ENCODE measurements at places on chromosomes 2 and 18.
A peak's percentile ranks its signal among the peaks of the same experiment; 100 is the strongest.

DNA sequence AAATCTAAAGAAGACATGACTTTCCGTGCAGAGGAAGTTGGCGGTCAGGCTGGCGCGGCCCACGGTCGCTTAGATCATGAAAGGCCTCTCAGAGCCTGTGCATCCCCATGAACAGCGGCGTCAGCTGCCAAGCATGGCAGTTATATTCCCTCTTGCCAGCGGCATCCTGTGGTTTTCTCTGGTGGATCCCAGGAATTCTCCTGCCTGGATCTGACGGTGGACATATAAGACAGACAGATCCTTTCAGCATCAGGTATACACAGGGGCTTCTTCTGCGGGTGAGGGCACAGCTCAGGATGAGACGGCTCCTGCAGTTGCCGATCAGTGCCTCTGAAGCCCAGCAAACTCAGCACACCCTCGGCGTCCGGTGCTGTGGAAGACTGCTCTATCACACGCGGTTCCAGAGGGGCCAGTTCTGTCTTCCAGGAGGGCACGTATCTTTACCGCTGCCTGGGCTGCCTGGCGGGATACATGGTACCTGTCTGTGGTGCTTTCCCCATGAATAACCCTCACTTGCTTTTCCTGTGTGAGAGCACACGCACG, 157.8 kb downstream of the LDLRAD4 start:
- no peak for DNase-seq

DNA sequence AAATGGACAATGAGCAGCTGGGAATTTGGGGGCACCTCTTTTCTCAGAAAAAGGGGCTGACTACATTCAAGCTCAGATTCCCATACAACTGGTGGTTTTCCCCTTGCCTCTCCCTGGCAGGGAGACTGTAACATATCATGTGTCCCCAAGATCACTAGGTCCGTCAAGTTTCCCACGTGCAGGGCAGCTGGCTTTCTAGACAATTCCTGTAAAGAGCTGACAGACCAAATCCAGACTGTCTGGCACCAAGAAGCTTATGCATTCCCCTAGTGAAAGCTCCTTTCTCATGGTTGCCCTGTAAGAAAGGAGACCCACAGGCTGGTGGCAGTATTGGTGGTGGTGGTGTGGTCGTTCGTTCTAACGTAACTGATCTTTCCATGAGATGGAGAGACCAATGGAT, 48.8 kb downstream of the THUMPD2 start:
- DNase-seq: no peak

DNA sequence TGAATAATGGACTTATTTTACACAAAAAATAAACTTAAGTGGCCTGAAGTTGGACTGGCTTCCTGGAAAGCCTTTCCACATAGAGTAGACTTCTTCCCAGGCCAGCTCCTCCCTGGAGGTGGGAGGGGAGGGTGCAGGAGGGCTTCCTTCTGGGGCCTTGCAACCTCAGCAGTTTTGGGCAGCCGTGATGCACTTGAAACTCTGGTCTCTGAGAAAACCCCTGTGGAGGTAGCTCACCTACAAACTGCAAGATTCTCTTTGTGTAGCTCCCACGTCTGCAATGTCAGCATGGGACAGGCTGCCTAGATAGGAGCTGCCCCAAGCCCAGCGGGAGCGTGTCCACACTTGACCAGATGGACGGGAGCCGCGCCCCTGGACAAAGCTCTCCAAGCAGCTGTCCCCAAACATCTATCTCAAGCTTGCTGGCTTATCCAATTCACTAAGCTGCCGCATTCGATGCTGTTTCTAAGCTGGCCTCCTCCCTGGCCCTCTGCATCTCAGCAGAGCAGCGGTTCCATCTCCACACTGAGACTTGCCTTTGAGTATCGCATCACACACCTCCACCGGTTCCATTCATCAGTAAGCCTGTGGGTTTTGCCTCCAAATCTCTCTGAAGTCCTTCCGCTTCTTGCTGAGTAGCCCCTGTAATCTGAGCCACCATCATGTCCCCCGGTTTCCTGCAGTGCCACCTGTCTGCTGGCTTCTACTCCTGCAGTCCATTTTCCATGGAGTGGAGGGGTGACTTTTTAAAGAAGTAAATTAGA, 1.6 kb upstream of the LPIN1 start:
- DNase-seq: peak; percentile 76

- DNase-seq: no peak
Measured at GRCh38 chr2:10712185-10712809, 9.1 kb upstream of the ATP6V1C2 start.

- DNase-seq: no peak
Measured at GRCh38 chr18:3283253-3283863, 21.4 kb downstream of the MYL12B start.

DNA sequence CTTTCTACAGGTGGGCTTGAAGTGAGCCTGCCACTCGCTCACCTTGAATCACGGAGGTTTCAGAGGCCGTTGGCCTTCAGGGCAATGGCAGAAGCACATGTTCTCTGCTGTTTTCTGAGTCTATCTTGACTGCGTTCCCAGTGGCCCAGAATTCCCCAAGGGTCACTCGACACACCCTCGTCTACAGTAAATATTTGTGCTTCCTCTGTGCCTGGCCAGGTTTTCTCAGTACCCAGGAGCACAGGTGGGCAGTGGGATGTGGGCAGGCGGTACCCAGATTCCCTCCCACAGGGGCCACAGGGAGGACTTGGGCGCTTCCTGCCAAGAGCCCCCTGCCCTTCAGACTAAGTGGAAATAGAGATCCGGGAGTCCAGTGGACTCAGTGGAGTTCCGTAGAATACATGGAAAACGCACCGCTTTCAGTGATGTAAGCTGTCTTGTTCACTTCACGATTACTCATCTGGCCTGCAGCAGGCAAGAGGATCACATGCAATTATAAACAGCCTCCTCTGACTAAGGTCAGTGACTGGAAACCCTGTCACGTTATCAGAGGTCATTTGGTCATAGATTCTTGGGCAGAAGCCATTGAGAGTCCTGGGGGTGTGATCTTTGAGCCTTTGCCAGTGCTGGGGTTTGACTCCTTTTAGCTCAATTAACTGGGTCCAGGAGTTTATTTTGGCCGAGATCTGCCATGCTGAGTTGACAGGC, 179.8 kb downstream of the NEDD4L start:
- no peak for DNase-seq

DNA sequence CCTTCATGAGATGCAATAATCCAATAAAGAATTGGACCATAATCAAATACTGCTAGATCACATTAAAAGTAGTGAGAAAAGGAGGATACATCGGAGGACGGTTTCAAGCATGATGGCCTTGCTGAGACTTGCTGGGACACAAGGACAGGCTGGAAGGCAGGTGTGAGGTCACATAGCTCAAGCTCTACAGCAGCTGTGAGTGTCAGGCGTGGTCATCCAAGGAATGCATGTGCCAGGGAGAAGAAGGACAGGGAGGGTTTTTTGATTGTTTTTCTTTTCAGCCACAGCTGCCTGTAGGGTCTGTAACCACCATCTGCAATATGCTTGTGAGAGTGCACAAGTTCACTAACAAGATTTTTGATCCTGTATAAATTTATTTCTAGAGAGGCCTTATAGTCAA, 57.6 kb downstream of the BMP10 start:
- DNase-seq: no peak

DNA sequence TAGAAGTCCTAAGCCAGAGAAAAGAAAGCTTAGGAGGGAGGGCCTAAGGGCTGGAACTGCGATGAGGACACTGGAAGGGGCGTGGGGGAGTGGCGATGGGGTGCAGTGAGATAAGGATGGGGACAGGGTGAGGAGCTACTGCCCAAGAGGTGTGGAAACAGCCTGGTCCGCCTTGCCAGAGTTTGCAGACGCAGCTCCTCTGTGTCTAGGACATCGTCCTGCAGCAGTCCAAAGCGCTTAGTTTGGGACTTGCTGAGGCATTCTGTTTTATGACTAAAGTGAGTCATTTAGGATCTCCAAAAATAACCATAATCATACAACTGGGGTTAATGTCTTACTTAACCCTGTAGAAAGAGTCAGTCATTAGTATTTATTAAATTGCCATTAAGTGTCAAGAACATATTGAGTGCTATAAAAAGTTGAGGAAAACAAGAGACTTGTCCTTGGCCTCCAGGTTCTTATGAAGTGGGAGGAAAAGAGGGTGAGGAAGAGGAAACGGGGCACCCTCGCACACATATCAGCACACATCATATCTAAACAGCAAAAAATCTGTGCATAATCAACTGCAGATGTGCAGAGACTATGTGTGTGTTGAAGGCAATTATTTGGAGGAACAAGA, 74.8 kb downstream of the CDK15 start:
- no peak for DNase-seq

DNA sequence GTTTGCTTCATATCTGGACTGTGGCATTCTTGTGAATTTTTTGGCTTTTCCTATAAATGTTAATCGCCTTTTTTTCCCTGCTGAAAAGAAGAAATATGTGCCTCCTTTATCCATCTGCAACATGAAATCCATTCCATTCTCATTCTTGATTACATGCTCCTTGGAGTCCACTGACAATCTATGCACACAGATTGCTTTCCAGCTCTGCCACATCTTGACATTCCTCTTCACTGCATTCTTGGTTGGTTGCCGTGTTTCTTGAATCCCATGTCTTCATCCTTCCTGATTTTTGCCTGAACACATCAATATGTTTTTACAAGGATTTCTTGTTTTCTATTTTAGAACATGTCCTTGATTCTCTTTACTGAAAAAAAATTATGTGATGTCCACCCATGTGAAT, 26.7 kb upstream of the BIRC6 start:
- no peak for DNase-seq

GRCh38 chr18:23578067-23578701, 8.1 kb downstream of the NPC1 start:
- no peak for DNase-seq

GRCh38 chr18:2204736-2205135, 366.6 kb downstream of the METTL4 start:
- DNase-seq: no peak

DNA sequence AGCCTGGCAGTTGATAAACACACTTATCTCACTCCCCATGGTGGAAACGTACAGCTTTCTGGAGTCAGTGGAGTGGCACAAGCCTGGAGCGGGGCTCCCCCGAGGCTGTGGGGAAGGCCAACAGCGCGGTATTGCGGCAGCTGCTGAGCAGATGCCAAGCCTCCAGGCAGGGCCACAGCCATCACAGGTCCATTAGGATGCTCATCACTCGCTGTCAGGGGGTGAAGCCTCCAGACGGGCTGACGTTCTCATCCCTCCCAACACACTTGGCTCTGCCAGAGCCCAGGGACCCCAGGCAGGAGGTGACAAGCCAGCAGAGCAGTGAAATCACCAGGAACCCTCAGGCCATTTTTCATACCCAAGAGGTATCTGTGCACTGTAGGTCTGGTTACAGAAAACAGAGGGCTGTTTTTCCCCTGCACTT, 529.2 kb upstream of the KLHL29 start:
- DNase-seq: no peak

DNA sequence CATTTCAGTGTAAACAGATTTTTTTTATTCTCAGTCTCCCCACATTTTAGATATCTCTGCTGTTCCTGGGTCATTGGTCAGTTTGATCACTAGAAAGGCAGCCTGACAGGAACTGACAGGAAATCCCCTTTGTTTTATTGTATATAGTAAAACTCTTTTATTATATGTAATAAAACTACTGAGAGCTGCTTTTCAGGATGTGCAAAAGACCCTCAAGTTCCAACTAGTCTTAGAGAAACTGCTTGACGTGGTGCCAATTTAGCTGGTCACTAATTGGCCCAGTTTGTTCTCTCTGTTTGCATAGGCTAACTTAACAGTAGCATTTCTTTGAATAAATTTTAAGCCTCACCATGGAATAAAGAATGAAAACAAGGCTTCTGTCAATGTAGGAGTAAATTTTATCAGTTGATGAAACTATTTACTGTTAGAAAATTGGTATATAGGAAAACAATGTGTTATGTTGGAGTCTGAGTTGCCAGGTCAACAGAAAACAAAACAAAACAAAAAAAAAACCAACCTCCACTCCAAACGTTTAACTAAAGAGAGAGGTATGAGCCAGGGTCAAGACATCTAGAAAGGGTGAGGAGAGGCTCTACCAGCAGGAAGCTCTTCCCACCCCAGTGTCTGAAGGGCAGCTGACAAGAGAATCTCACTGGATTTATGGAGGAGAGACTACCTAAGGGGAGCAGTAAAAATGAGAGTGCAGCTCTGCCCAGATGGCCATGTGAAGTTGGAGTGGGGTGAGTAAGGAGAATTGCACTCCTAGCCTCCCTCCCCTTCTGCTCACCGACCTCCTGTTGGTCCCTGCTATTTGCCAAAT, 184.6 kb downstream of the ST6GAL2 start:
- no peak for DNase-seq

All from iPS DF 19.7 (cell line).